ENCODE measurements at places on chromosomes 1 and 21.

DNA sequence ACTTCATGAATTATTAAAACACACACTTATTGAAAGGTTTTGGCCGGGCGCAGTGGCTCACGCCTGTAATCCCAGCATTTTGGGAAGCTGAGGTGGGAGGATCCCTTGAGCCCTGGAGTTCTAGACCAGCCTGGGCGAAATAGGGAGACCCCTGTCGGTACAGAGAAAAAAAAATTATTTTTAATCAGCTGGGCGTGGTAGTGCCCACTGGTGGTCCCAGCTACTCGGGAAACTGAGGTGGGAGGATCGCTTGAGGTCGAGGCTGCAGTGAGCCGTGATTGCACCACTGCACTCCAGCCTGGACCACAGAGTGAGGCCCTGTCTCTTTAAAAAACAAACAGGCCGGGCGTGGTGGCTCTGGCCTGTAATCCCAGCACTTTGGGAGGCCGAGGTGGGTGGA is 1.7 kb downstream of the GABPB2 start:
- DNase-seq: no peak

GRCh38 chr1:41493117-41493536 is 8.6 kb upstream of the EDN2 start:
- DNase-seq: no peak

GRCh38 chr21:32410291-32410690 is 2.2 kb upstream of the EVA1C start:
- no peak for DNase-seq

GRCh38 chr1:55986003-55986402 is 593.4 kb downstream of the PLPP3 start:
- DNase-seq: no peak

GRCh38 chr21:43585514-43585913 is 73.8 kb downstream of the HSF2BP start:
- DNase-seq: no peak

All from activated CD4-positive, alpha-beta memory T cell treated with anti-CD3 and anti-CD28 coated beads, Interleukin-2, amount 10 ng/mL, durations not matched to agents 7 days and 5 days (primary cell).